ENCODE measurements at places on chromosomes 13 and 19. TPM values are rescaled to one million over a fixed set of nuclear protein-coding genes. Genes with fewer than 3 reads are reported as not detected.

CCDC70 gene
- not detected for total RNA-seq

SCAMP4 gene
- 35.2 TPM for total RNA-seq

LAIR2 gene
- total RNA-seq, result not detected

NMRK2 gene
- not detected for total RNA-seq

DIAPH3 gene
- total RNA-seq, result 16.2 TPM

DNA sequence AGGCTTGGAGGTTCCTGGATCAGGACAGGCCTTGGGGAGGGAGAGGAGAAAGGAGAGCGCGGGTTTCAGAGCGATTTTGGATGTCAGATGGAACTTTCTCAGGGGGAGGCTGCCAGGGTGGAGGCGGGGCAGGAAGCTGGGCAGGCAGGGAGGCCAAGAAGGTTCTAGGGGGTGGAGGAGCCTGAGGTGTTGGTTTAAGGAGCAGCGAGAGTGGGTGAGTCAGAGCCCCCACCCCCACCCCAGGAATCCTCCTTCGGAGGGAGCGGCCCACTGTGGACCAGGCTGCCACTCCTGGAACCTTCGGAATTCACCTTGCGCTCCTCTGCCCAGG, 15.9 kb upstream of the NOP53 start:
- no peak for DNase-seq

DNA sequence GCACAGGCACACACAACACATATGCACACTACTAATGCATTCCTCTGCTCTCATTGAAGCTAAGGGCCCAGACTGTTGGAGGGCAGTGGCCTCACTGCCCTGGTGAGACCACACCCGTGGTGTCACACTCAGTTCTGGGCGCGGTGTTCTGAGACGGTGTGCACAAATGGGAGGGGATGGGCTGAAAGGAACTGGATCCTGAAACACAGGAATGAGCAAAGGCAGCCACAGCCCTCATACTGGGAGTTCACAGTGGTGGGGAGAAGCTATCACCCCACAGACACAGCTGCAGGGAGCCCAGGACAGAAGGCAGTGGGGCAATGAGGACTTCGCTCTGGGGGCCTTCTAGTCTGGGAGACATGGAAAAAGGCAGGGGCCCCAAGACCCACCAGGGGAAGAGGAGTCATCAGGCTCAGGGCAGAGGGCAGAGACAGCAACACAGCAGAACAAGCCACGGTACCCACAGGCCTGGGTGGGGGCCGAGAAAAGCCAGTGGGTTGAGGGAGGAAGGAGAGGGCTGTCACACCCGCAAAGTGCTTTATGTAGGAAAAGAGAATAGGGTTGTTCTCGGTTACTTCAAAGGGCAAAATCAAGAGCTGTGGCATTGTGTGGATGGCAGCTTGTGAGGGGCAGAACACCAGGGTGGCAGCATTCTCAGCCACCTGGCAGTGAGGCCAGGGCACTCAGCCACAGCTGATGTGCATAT, 75.4 kb upstream of the GPR183 start:
- no peak for DNase-seq

DNA sequence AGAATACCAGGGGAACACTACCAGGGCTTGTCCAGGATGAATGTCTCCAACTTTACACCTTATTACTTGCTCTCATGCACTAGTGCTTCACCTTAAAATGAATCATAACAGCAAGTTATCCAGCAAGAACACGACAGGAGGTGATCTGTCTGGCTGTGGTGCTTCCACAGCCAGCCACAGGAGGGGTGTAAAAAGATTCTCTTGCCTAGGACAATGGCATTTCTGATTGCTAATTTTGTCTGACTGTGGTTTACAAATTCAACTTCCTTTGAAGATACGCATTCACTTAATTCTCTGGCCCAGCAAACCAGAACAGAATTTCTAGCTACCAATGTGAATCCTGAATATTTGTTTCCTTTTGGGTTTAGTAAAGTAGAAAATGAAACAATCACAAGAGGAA, 23.1 kb upstream of the COG3 start:
- no peak for DNase-seq

DNA sequence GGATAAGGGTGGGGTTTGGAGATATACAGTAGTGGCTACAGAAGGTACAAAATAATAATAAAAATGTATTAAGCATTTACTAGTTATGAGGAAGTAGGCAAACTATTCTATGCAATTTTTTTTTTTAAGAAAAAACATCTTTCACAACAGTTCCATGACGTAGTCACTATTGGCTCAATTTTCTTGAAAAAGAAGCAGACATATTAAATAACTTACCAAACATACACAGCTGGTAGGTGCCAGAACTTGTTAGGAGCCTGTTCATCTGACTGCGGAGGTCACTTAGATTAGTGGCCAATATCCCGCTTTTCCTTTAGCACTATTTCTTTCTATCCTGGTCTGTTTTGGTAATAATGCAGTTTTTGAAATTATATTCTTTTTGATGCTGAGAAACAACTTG, 593.5 kb downstream of the KCTD12 start:
- DNase-seq, result no peak

- no peak for DNase-seq
These were observed 47.3 kb downstream of the DNAJC3 start for GRCh38 chr13:95724252-95724651.

- no peak for DNase-seq
These were observed 377 bp downstream of the CA11 start for GRCh38 chr19:48645620-48646000.

GRCh38 chr13:33992881-33993336, 175.0 kb downstream of the RFC3 start:
- no peak for DNase-seq

DNA sequence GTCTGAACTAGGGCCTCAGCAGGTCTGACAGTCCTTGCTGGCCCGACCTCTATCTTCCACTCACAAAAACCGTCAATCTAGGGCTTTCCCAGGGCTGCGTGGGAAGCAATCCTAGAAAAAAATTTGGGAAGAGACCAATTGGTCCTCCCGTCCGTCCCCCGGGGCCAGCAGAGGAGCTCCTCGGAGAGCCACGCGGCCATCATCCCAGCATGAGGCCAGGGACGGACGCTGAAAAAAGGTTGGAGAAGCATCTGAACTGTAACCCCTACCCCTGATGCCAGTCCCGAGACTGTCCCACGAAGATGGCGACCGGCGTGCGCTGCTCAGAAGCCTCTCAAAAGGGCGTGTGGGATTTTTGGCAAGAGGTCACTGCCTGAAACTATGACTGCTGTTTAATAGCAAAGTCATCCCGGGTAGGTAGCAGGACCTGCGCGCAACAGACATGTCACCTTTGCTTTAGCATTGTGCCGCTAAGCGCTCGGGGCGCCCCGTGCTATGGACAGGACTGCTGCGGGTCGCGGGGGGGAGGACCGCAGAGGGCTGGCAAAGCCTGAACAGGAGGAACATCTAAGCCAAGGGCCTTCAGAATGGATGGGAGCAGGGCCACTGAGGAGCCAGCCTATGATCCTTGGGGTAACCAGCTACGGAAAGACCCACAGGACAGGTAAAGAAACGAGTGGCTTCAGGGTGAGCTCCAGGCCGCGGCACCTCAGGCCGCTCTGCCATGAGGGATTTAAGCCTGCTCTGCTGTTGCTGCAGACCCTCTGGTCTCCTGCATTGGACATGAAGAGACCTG, 10.6 kb downstream of the AKAP8 start:
- DNase-seq, result no peak

DNA sequence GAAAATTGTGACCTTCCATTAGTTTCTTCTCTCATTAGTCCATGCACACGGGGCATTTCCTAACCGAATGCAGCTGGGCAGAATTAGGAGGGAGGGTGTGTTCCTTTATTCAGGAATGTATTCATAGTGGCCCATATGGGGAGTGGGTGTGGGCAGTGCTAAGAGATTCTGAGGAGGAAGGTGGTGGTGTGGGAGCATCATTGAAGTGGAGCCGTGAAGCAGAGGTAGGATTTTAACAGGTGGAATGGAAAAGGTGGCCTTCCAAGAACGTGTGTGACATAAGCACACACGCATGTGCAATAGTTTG, 134.2 kb downstream of the MTUS2 start:
- no peak for DNase-seq

- DNase-seq, result no peak
These were observed 9.8 kb downstream of the MVB12A start for GRCh38 chr19:17429641-17430113.

- no peak for DNase-seq
These were observed 658 bp downstream of the SIN3B start for GRCh38 chr19:16829822-16830289.

GRCh38 chr13:43390619-43391018, 367.2 kb downstream of the DNAJC15 start:
- DNase-seq, result no peak

DNA sequence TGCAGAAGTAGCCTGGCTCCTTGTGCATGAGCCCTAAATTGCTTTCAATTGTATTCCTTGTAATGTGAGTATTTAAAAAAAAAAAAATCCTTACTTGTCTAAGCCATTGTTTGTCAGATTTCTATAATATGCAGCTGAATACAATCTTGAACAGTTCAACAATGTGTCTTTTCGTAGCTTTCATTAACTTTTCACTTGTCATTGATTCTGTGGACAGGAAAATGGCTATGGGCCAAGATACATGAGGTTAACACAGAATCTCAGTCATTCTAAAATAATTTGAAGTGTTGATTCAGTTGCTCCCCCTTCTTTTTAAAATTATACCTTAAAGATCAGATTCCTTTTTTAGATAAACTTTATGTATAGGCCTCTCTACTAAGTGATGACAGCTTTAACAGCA, 395.8 kb upstream of the KLF12 start:
- DNase-seq, result no peak

GRCh38 chr19:40174092-40174491, 17.1 kb upstream of the MAP3K10 start:
- no peak for DNase-seq

GRCh38 chr13:113976711-113977684, 3.1 kb upstream of the C13orf46 start:
- DNase-seq, result no peak

GRCh38 chr19:51514866-51515481, 13.4 kb upstream of the SIGLEC12 start:
- DNase-seq, result no peak

DNA sequence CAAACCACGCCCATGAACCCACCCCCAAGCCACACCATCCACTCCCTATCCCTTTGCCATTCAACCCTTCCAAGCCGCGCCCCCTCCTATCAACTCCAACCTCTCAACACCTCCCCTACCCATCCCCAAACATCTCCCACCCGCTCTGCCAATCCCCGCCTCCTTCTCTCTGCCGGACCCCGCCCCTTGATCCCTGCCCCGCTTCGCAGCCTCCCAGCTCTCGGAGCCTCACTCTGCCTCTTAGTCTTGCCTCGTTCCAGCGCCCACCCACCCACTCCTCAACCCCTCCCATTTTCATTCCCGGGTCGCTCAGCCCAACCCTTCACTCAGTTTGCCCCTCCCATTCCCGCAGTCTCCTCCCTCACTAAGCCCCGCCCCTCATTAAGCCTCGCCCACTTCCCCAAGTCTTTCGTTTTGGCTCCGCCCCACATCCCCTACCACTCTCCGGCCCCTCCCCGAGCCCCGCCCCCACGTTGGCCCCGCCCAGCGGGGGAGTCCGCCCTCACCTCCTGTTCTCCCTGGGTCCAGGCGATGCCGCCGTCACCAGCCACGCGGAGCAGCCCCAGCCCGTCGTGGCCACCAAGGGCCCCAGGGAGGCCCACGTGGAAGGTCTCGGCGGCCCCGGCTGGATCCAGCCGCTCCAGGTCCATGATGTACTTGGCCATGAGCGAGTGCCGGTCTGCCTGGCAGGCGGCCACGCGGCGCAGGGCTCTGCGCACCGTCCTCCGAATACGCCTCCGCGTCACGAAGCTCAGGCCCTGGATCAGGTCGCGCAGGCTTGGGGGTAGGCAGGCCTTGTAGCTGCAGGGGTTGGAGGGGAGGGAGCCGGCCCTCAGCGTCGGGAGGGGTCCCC, 5.7 kb downstream of the JAK3 start:
- peak; percentile 56 for DNase-seq

- no peak for DNase-seq
These were observed 564.1 kb downstream of the DCT start for GRCh38 chr13:93915269-93915809.

- DNase-seq, result no peak
These were observed 47.8 kb downstream of the ELF1 start for GRCh38 chr13:40971321-40971720.

DNA sequence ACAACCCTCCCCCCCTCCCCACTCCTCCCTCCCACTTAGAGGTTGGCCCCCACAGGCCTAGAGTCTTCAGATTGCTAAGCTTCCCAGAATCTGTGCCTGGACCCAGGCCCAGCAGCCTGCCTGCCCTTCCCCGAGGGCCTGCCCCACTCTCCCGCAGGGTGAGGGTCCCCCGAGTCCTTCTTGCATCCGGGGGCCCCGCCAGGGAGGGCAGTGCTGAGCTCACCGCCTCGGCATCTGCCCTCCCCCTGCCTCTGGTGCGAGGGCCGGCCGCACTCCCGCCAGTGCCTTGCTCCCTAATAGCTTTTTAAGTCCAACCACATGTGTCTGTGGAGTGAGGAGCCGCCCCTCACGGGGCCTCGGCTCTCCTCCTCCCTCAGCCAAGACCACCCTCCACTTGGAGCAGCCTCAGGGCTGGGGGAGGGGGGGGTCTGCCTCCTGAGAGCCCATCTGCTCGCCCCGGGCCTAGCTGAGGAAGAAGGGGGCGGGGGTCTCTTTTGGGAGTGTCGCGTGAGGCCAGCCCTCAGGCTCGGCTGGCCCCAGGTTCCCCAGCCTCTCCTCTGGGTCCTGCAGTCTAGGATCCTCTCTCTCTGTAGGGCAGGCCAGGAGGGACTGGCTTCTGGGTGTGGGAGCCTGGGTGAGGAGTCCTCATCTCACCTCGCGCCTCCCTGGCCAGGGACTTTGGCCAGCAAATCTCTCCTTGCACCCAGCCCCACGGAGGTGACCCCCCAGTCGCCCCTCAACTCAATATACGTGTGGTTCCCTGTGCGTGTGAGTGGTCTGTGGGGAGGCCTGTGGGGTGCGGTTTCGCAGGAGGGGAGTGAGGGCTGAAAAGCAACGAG, 47.2 kb downstream of the LYL1 start:
- DNase-seq, result no peak

DNA sequence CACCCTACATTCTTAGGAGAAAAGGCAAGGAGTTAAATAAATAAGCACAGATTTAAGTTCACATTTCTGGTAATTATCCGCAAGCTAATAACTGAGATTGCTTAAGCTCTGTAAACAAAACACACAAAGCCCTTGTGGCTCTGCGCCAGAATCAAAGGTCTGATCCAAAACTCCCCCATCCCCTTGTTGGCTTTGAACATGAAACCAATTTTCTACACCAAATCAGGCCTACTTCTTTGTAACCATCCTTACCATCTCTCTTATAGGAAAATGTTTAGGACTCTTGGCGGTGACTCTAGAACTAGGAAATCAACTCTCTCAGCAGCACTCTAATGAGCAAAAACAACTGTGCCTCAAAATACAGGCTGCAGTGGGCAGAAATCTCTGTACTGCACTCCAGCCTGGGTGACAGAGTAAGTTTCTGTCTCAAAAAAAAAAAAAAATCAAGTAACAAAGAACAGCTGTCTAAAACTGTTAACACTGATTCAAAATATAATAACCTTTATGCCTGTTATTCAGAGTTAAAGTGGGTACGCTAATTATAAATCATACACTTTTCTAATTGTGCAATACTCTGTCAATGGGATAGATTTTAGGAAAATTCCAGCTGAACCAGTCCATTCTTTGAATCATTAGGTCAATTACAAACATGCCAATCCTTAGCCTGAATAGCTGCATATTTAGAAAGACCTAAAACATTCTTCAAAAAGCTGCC, 25.8 kb downstream of the ABCC4 start:
- no peak for DNase-seq

GRCh38 chr13:26721251-26722121, 39.1 kb downstream of the GPR12 start:
- peak; percentile 59 for DNase-seq

GRCh38 chr13:111534751-111535522, 214.5 kb downstream of the TEX29 start:
- DNase-seq, result no peak

GRCh38 chr13:80400865-80401426, 60.0 kb upstream of the SPRY2 start:
- no peak for DNase-seq

GRCh38 chr19:34733266-34733745, 737 bp upstream of the ZNF181 start:
- DNase-seq, result no peak
